ENCODE measurements at places on chromosomes 16 and 17.
A peak's percentile ranks its signal among the peaks of the same experiment; 100 is the strongest.

- no peak for DNase-seq
Observed at GRCh38 chr16:56977823-56978430, 11.4 kb upstream of the NLRC5 start.

- peak; percentile 9 for DNase-seq
Observed at GRCh38 chr17:51537996-51538550, 277.7 kb downstream of the UTP18 start.

DNA sequence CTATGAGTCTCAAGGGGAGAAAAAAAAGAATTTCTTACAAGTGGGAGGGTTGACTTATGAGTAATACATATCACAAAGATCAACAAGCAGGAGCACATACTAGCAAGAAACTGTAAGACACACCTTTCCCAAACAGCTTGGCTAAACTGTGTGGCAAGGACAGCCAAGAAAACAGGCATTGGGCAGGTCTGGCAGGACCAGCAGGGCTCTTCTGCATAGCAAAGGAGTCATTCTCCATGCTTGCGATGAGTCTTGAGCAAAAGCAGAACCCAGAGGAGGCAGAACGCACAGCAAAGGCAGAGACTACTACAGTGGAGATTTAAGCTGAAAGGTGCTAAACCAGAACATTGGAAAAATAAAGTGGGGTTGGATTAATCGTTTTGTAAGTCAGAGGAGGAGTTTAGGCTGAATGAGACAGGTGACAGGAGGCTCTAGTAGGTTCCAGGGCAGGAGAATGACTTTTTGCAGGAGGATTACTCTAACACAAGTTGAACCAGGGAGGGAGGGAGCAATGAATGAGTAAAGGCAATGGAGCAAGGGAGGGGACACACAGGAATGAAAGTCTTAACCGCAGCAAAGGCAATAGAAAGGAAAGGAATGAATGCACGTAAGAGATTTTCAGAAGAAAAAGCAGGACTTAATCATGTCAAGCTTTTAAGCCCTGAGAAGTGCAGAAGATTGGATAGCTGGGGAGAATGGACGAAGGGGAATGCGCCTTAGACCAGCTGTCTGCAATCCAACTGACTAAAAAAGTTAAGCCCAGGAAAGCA lies 2.7 kb downstream of the N4BP1 start:
- no peak for DNase-seq

GRCh38 chr17:51298508-51299371 lies 38.4 kb downstream of the UTP18 start:
- DNase-seq = peak; percentile 80

- DNase-seq = no peak
Observed at GRCh38 chr17:59396134-59396826, 64.8 kb downstream of the YPEL2 start.

GRCh38 chr17:19338031-19338990 lies 24.2 kb downstream of the B9D1 start:
- DNase-seq = peak; percentile 59

GRCh38 chr16:84867696-84868095 lies 47.9 kb downstream of the CRISPLD2 start:
- DNase-seq = no peak

GRCh38 chr16:81397058-81397878 lies 47.3 kb upstream of the CMIP start:
- DNase-seq = no peak

DNA sequence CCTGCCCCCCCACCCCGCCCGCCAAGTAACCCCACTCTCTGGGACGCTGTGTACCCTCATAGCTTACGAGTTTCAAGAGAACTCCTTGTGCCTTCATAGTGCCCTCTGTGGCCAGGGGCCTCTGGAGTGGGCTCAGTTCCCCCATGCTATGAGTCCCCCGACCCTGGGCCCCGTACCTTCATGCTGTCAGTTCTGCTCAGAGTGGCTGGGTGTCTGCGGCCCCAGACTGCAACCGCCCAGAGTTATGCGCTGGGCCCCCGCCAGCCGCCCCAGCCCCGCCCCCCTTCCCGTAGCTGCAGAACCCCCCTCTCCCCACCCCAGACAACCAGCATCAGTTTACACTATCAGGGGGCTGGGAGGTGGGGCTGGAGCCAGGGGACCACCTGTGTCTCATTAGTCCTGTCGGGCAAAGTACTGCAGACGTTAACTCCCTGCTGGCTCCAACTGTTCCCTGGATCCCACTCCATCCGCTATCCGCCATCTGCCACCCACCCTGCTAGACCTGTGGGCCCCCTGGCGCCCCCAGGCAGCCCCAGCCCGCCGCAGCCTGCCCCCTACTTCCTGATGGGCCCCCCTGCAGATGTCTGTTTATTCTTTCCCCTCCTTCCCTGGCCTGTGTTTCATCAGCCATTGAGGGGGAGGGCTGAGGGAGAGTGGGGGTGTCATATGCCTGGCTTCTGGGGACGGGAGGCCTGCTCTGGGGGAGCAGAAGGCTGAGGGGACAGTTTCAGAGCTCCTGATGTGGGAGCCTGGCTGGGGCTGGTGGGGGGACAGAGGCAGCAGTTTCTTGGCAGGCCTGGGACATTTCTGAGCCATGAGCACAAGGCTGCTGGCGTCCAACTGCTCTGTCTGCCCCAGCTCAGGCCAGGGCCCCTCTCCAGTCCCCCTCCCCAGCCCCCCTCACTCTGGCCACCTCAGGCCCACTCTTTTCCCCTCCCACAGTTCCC lies at the start of gene MFAP4:
Gene MFAP4 (minus strand): TSS at position 217 of the 947 bp plus-strand sequence. CDS start 35 bp downstream, at position 182.
- DNase-seq = peak; percentile 94

- peak; percentile 89 for DNase-seq
Observed at GRCh38 chr16:81431554-81432353, 12.9 kb upstream of the CMIP start.

DNA sequence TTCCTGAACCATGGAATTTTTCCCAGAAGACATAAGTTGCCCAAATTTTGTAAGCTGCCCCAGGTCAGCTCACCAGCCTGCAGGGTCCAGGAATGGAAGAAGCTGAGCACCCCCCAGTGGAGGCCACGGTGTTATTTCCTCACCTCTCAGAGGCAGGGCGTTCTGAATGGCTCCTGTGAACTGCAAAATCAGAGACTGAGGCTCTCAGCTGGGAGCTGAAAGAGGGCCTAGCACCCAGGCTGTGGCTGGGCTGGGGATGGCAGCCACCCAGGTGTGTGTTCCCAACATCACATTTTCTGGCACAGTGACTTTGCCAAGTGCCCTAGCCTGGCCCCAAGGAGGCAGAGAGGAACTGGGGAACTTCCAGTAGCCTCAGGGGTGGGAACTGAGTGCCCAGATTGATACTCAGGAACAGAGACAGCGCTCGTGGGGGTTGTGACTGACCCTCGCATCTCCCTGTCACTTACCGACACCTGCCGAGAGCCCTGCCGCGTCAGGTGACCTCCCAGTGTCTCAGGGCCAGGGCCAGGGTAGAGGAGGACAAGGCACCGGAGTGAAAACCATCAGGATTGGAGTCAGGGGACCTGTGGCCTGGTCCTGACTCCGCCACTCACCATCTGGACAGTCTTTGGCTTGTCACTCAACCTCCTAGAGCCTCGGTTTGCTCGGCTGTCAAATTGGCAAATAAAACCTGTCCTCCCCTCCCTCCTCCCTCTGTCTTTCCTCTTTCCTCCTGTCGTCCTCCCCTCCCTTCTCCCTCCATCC lies 11.3 kb downstream of the CACNG4 start:
- DNase-seq = no peak

GRCh38 chr17:2792366-2793169 lies 3.7 kb upstream of the RAP1GAP2 start:
- DNase-seq = no peak

- peak; percentile 44 for DNase-seq
Observed at GRCh38 chr17:38571833-38572668, 33.7 kb downstream of the SRCIN1 start.

DNA sequence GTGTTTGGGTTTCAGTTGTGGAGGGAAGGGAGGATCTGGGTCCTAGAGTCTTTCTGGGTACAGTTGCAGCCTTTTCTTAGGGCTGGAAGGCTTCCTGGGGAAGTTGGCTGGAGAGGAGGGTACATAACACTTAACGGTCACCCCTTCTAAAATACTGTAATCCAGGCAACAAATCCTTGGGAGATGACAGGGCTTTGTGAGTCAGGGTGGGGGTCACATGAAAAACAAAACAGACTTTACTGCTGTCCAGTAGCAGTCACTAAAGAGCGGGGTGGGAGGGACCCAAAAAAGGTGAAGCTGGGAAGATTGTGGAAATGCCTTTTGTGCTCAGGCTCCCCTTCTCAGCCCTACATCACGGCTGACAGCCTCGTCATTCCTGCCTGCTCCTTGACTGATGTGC lies 6.3 kb downstream of the SAP30BP start:
- no peak for DNase-seq

DNA sequence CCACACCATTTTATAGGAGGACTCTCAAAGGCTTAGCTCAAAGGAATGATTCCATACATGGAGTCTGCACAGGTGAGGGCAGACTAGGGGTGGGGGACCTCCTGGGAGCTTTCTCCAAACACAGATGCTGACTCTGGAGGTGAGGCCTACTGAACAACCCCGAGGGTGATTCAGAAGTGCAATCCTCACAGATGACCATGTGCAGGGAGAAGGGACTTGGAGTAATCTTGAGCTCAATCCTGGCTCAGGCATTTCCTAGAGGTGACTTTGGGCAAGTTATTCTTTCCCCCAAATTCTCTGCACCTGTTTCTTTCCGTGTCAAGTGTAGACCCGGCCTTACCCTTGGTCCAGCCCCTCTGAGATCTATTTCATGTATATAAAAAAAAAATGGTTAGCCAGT lies 401.5 kb downstream of the SLC39A11 start:
- DNase-seq = no peak

DNA sequence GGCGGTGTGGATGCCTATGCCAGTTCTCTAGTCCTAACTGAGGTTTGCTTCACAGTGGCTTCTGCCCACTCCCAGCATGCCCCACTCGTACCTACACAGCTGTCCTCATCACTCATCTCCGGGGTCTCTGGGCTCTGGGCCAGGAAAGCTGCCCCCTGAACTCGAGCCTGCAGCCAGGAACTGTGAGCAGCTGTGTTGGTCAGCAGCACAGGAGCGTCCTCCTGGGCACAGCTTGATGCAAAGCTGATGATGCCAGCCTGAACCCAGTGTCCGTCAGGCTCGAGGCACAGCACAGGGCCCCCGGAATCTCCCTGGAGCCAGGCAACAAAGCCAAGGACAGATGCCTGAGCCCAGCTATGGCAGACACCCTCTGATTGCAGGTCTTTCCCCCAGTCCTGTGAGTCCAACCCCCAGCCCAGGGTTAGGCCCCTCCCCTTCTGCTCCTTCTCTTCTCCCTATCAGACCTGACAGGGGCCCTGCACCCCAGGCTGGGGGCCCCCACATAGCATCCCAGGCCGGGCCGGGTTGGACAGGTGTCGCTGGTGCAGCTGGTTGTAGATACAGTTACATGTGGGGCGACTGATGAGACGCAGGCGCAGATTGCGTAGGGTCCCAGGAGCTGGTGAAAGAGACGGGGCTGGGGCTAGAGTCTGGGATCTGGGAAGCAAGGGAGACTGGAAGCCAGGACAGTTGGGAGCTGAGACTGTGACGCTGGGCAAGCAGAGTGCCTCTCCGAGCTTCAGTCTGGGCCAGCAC lies 2.7 kb downstream of the PRSS53 start:
- DNase-seq = peak; percentile 33

DNA sequence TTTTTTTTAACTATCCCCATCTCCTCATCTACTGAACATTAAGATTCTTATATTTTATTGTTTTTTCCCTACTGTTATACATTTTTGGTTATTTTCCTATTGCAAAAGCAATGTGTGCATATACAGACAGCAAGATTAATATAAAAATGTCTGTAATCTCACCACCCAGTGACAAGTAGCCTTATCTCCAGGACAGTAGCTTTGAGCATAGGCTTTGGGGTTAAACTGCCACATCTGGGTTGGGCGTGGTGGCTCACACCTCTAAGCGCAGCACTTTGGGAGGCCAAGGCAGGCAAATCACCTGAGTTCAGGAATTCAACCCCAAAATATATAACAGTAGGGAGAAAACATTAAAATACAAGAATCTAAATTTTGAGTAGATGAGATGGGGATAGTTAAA lies 27.4 kb upstream of the SSTR2 start:
- no peak for DNase-seq

GRCh38 chr17:2954898-2955445 lies 108.4 kb downstream of the OR1D5 start:
- no peak for DNase-seq

Data from eye (tissue), 1 donor.